CD4-positive, alpha-beta T cell treated with Interleukin-17A for 1 hour (primary cell): ENCODE measurements at places on chromosomes 12 and 14.

GRCh38 chr14:101501341-101501740 lies 60.0 kb upstream of the DIO3 start:
- no peak for DNase-seq

GRCh38 chr14:63652406-63652805 lies 10.7 kb upstream of the WDR89 start:
- DNase-seq, result no peak

DNA sequence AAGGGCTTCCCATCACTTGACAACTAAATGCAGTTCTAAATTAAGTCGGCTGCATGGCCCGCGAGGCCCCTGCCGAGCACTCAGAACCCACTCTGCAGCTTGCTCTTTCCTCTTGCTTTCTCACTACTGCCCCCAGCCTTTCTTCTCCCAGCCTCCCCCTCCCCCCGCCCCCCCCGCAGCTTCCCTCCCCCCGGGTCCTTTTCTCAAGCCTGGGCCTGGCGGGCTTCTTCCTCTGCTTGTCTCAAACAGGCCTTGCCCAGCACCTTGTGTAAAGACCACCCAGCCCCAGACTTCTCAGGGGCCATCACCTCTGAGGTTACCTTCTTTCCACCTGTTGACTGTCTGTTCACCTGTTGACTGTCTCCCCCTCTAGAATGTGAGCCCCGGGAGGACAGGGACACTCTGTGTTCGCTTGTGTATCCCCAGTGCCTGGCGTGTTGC lies 1.1 kb downstream of the CYP46A1 start:
- no peak for DNase-seq

DNA sequence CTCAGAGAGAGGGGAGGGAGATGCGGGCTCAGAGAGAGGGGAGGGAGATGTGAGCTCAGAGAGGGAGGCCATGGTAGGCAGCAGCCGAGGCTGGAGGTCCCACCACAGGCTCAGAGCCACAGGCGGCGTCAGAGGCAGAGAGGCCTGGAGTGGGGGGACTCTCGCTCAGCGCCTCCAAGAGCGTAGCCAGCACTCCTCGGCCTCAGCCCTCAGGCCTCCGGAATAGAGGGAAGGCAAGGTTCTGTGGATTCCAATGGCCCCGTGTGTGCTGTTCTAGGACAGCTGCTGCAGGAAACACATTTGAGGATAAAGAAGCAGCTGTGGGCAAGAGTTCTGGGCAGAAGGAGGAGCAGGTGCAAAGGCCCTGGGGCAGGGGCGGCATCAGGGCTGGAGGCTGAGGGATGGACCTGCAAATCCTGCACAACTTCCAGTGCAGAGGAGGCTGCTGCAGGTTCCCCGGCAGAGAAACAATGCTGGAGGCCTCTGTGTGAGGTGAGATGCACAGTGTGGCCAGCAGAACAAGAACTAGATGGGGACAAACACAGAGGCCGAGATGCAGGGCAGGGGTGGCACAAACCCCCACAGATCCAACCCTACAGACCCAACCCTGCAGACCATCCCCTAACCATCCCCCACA lies 59.1 kb upstream of the GALNT9 start:
- DNase-seq, result no peak

DNA sequence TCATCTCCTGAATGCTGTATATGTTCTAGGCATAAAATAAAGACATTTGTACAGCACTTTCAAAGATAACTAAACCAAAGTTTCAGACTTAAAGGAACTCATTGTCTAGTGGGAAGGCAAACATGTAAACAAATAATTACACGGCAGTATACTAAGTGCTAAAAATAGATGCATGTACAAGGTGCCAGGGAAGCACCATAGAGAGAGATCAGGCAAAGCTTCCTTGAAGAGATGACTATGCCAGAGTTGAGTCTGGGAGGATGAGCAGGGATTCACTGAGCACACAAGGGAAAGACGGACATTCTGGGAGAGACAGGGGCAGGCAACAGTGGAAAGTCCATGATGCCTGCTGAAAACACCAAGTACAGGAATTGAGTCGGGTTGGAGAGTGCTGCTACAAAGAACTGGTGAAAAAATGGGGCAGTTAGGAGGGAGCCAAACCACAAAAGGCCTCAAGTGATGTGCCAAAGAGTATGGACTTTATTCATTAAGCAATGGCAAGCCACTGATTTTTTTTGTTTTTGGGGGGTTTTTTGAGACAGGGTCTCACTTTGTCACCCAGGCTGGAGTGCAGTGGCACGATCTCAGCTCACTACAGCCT lies 26.8 kb downstream of the ANKS1B start:
- DNase-seq, result no peak

DNA sequence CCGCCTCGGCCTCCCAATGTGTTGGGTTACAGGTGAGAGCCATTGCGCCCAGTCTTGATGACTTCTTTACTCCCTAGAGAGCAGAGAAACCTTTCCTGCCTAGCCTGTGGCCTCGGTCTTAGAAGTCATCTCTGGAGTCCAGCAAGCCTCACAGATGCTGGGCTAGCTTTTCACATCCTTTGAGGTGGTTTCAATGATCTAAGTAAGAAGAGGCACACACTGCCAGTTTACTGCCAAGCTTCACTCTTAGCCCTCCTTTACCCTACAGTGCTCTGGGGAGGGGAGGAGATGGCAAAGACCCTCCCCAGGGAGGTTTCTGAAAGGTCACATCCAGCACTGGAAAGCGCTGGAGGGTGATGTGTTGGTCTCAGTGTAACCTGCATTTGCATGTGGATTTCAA lies 304.8 kb downstream of the PCNX1 start:
- DNase-seq, result no peak
